ENCODE measurements at places on chromosomes 11 and 22. TPM values are rescaled to one million over a fixed set of nuclear protein-coding genes. Genes with fewer than 3 reads are reported as not detected.

DNA sequence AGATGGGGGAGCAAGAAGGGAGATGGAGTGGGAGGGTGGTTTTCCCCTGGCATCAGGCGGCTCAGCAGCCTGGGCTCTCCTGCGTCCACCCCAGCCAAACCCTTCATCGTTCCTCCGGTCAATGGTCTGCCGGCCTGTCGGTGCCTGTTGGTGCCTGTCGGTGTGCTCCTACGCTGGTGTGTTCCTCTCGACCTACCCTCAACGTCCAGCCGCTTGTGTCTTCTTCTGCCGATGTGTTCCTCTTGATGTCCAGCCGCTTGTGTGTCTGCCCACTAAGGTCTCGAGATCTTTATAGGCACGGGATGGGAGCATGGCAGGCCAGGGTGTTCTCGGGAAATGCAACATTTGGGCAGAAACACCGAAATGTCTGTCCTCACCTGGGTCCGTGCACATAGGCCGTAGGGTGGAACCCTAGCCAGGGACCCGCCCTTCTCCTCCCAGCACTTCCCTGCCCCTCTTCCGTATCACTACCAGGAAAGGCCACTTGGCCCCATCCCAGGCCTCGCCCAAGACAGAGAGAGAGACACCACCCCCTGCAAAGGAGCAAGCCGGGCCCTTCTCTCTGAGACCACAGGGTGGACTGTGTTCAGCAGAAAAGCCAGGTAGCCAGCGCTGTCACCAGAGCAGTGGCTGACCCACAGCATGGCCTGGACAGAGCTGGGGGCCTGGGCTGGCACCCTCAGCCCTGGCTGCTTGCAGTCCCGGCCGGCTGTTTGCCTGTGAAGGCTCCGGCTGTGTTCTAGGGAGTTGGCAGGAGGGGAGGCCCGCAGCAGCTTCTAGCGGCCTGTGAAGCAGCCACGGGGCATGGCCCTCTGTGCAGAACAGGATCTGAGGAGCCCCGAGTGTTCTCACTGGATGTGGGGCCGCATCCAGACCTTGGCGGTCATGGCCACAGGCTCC is 61.6 kb upstream of the KCNQ1OT1 start:
- no peaks in the 10 kb centered on the region for H3K27me3 ChIP-seq
- DNase-seq, result no peak
- H3K27ac ChIP-seq, result no peak overlapping the region
- H3K4me1 ChIP-seq, result no peaks in the 10 kb centered on the region
- no peak overlapping the region for H3K4me3 ChIP-seq

GRCh38 chr11:11657218-11657955 is 35.6 kb upstream of the GALNT18 start:
- no peaks in the 10 kb centered on the region for H3K4me1 ChIP-seq
- peak; percentile 4 for DNase-seq
- H3K27ac ChIP-seq, result no peak overlapping the region
- H3K27me3 ChIP-seq, result no peaks in the 10 kb centered on the region

- DNase-seq, result no peak
- H3K27ac ChIP-seq, result no peak overlapping the region
- no peak overlapping the region for H3K4me3 ChIP-seq
- H3K4me1 ChIP-seq, result no peaks in the 10 kb centered on the region
- H3K27me3 ChIP-seq, result peaks cover 5% of the 10 kb centered on the region
Observed at GRCh38 chr11:2592559-2593392, 107.0 kb downstream of the KCNQ1OT1 start.

GRCh38 chr11:57641011-57641807 is 8.5 kb downstream of the YPEL4 start:
- no peaks in the 10 kb centered on the region for H3K36me3 ChIP-seq
- peaks cover 8% of the 10 kb centered on the region for H3K27me3 ChIP-seq
- DNase-seq, result peak; percentile 46
- H3K27ac ChIP-seq, result no peak overlapping the region

GRCh38 chr22:41952713-41953112 is 763 bp downstream of the SMIM45 start:
- no peaks in the 10 kb centered on the region for H3K36me3 ChIP-seq
- H3K27me3 ChIP-seq, result no peaks in the 10 kb centered on the region
- H3K27ac ChIP-seq, result no peak overlapping the region

Gene C11orf52
- polyA plus RNA-seq, result 1.2 TPM

GRCh38 chr11:64489831-64490441 is 101.1 kb upstream of the SLC22A12 start:
- H3K27me3 ChIP-seq, result peaks cover 12% of the 10 kb centered on the region
- DNase-seq, result peak; percentile 29
- H3K4me1 ChIP-seq, result no peaks in the 10 kb centered on the region
- no peak overlapping the region for H3K27ac ChIP-seq
- H3K36me3 ChIP-seq, result no peaks in the 10 kb centered on the region
- H3K4me3 ChIP-seq, result no peak overlapping the region

GRCh38 chr11:6245536-6245935 is 6.6 kb downstream of the CNGA4 start:
- H3K27ac ChIP-seq, result no peak overlapping the region
- no peak for DNase-seq
- H3K36me3 ChIP-seq, result no peaks in the 10 kb centered on the region
- H3K4me1 ChIP-seq, result peaks cover 5% of the 10 kb centered on the region
- peaks cover 12% of the 10 kb centered on the region for H3K27me3 ChIP-seq

Gene SAA4
- polyA plus RNA-seq, result not detected

- no peak overlapping the region for H3K27ac ChIP-seq
- DNase-seq, result no peak
- peaks cover 7% of the 10 kb centered on the region for H3K4me1 ChIP-seq
- H3K4me3 ChIP-seq, result no peak overlapping the region
- H3K36me3 ChIP-seq, result no peaks in the 10 kb centered on the region
Observed at GRCh38 chr11:75665126-75665525, 3.7 kb downstream of the MAP6 start.

DNA sequence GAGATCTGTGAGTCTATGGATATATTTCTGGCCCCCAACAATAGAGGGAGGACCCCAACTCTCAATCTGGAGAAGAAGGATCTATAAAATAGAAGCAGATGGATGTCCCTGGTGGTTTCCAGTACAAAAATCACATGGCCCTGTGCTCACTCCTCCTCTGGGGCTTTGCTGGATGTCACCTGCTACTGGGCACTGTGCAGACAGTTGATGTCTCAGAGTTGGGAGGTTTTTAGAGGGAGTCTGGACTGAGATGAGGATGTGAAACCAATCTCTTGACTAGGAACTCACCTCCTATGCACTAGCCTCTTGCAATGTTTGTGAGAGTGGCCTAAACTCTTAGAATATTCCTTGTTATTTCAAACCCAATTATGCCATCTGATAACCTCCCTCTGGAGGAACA is 107.2 kb downstream of the SCN3B start:
- H3K4me3 ChIP-seq, result no peak overlapping the region
- no peak for DNase-seq
- no peaks in the 10 kb centered on the region for H3K36me3 ChIP-seq
- H3K27ac ChIP-seq, result no peak overlapping the region

DNA sequence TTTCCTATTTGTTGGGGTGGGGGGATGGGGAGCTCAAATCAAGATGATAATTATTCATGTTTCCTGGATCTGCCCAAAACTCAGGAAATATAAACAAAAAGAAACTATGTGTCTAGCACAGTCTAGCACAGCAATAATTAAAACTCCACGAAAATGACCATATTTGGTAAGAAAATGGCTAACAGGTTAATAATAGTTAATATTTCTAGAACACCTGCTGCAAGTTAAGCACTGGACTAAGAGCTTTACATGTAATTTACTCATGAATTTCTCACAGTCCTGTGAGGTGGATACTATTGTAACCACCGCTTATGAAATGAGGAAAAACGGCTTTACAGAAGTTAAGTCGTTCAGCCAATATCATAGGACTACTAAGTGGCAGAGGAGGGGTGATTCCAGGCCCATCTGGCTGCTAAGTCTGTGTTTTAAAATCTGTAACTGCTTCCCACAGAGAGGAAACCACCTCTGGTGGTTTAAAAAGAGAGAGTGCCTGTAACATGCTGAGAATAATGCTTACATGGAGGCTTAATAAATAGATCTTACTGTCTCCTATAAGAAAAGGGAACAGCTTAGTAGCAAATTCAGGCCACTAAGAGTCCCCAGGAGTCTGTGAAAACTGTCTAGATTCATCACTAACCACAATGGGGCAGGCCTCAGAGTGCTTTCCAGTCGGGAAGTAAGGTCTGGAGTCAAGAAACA is 11.0 kb upstream of the AMOTL1 start:
- H3K4me1 ChIP-seq, result peaks cover 7% of the 10 kb centered on the region
- H3K4me3 ChIP-seq, result no peak overlapping the region
- H3K36me3 ChIP-seq, result no peaks in the 10 kb centered on the region
- no peak overlapping the region for H3K27ac ChIP-seq
- H3K27me3 ChIP-seq, result no peaks in the 10 kb centered on the region
- DNase-seq, result no peak

GRCh38 chr22:36359470-36359996 is 28.2 kb downstream of the MYH9 start:
- peak overlapping the region; percentile 56 for H3K27ac ChIP-seq
- DNase-seq, result no peak
- H3K4me1 ChIP-seq, result peaks cover 92% of the 10 kb centered on the region
- H3K27me3 ChIP-seq, result no peaks in the 10 kb centered on the region
- H3K36me3 ChIP-seq, result peaks cover 8% of the 10 kb centered on the region

GRCh38 chr11:58394195-58394594 is 12.5 kb downstream of the OR5B3 start:
- H3K36me3 ChIP-seq, result no peaks in the 10 kb centered on the region
- peak; percentile 79 for DNase-seq
- H3K27me3 ChIP-seq, result no peaks in the 10 kb centered on the region
- H3K4me1 ChIP-seq, result peaks cover 18% of the 10 kb centered on the region

- H3K4me3 ChIP-seq, result no peak overlapping the region
Observed at GRCh38 chr11:76237000-76237649, 30.8 kb upstream of the WNT11 start.

GRCh38 chr11:47248304-47248663 is 330 bp downstream of the ACP2 start:
- H3K4me1 ChIP-seq, result peaks cover 13% of the 10 kb centered on the region
- no peak for DNase-seq
- H3K27me3 ChIP-seq, result no peaks in the 10 kb centered on the region
- peaks cover 16% of the 10 kb centered on the region for H3K36me3 ChIP-seq
- peak overlapping the region; percentile 68 for H3K4me3 ChIP-seq

Gene MRGPRE
- not detected for polyA plus RNA-seq

GRCh38 chr11:95102733-95103132 is 13.1 kb downstream of the ENDOD1 start:
- H3K27ac ChIP-seq, result no peak overlapping the region
- no peaks in the 10 kb centered on the region for H3K27me3 ChIP-seq
- no peaks in the 10 kb centered on the region for H3K36me3 ChIP-seq

- no peak overlapping the region for H3K27ac ChIP-seq
- DNase-seq, result no peak
- no peaks in the 10 kb centered on the region for H3K36me3 ChIP-seq
Observed at GRCh38 chr11:112983887-112984286, 22.7 kb downstream of the NCAM1 start.

DNA sequence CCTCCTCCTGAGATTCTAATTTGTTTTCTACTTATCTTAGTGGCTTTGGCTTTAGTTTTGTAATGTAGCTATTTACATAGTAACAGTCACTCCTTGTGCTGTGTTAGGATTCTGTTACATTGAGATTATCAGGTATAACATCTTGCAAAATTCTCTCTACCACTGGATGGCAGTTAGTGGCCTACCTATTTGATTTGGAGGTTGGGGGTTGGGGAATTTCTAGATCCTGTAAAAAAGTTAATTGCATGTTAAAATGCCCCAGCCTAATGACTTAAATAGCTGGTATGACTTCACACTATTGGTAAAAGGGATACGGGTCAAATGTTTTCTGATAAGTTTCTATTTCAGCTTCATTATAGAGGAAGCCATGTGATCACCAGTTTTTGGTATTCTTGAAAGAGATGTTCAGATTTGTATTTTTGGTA is 2.8 kb downstream of the GRK3 start:
- no peak overlapping the region for H3K4me3 ChIP-seq
- peaks cover 6% of the 10 kb centered on the region for H3K4me1 ChIP-seq
- no peaks in the 10 kb centered on the region for H3K36me3 ChIP-seq

DNA sequence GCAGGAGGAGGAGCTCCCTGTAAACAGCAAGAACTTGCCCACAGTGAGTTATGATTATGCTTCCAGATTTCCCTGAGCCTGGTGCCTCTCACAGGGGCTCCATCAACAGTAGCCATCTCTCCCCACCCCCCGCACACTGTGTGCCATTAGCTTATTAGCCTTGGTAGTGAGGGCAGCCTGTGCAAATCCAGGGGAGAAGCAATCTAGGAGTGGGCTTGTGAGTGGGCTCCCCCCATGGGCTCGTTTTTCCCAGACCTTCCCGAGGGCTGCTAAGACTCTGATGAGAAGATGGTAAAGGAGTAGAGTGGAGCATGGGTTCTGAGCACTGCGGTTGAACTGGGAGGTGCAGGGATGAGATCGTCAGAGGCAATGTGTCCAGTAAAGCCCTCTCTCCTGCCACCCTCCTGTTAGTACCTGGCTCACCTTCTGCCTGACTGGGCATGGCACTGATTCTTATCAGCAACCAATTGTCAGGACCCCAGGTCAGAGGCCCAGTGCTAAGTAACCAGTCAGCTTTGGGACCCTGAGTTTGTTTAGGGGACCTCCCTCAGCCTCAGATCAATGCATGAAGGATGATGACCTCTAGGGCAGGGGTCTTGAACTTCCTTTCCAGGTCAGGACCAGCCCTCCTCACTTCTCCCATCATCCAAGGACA is 38.4 kb upstream of the TP53I11 start:
- peaks cover 2% of the 10 kb centered on the region for H3K27me3 ChIP-seq
- H3K4me1 ChIP-seq, result no peaks in the 10 kb centered on the region
- no peak overlapping the region for H3K4me3 ChIP-seq
- H3K36me3 ChIP-seq, result no peaks in the 10 kb centered on the region
- no peak overlapping the region for H3K27ac ChIP-seq

DNA sequence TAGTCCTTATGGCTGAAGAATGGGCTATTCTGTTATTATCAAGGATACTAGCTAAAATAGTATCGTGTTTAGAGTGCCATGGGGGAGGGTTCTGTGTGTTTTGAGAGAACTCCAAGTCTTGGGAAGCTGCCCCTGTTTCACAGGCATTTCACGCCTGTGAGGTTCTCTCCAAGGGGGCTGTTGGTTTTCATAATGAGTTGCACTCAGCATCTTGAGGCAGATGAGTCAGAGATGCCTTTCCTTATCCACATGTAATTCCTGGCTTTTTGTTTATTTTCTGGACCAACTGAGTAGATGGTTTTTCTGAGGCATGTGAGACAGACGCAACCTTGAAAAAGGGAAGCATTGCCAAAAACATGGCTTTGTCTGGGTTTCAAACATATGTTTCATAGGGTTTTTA is 203.7 kb downstream of the ARHGAP42 start:
- DNase-seq, result no peak
- no peaks in the 10 kb centered on the region for H3K27me3 ChIP-seq
- H3K4me3 ChIP-seq, result no peak overlapping the region
- H3K4me1 ChIP-seq, result no peaks in the 10 kb centered on the region

Gene BRSK2
- polyA plus RNA-seq, result 0.54 TPM
